ENCODE measurements at places on chromosomes 7 and 10. TPM values are rescaled to one million over a fixed set of nuclear protein-coding genes. Genes with fewer than 3 reads are reported as not detected.

GRCh38 chr10:66534866-66535265 lies 391.0 kb upstream of the LRRTM3 start:
- DNase-seq, result no peak

The SEPHS1 gene
- total RNA-seq, result 56.5 TPM

DNA sequence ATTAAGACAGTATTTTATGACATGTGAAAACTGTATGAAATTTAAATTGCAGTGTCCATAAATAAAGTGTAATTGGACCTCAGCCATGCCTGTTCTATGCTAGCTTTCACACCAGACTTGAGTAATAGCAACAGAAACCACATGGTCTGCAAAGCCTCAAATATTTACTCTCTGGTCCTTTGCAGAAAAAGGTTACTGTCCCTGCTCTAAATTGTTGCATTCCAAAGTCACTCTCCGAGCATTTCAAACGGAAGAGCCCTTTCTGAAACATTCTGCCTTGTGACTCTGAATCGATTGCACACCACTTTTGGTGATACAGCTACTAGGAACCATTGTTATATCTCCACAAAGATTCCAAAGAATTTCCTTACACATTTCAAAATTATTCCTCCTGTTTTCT lies 81.0 kb upstream of the STK17A start:
- DNase-seq, result peak; percentile 34

DNA sequence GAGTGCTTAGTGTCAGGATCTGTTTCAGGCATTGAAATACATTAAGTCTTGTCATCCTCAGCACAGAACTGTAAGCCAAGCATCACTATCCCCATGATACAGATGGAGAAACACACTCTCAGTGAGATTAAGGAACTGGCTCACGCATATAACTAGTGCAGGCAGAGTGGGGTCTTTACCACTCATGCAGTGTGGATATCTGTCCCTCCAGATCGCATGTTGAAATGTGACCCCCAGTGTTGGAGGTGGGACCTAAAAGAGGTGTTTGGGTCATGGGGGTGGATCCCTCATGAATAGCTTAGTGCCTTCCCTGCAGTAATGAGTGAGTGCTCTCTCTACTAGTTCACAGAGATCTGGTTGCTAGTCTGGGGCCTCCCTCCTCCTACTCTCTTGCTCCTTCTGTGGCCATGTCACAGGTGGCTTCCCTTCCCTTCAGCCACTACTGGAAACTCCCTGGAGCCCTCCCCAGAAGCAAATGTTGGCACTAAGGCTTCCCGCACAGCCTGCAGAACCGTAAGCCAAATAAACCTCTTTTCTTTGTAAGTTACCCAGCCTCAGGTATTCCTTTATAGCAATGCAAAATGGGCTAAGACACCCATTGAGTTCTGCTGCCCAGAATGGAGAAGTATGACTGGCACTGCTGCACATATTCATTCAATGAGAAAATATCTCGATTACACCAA lies 31.8 kb upstream of the MSMB start:
- no peak for DNase-seq

GRCh38 chr10:3723766-3724165 lies 61.2 kb downstream of the KLF6 start:
- DNase-seq, result no peak

DNA sequence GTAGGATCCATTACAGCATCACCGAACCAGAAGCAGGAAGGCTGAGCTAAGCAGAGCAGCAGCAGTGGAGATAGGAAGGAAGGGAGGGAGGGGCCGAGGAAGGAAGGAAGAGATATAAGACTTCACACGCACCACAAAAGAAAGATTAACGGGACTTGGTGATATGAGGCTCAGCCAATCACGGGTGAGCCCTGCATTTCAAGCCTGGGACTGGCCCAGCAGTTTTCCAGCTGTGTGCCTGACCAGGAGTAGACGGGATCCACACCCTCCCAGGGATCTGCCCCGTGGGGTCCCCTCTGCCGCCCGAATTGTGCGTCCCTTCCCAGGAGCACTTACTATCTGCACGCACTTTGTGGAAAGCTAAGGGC lies 16.2 kb downstream of the ATG9B start:
- no peak for DNase-seq

DNA sequence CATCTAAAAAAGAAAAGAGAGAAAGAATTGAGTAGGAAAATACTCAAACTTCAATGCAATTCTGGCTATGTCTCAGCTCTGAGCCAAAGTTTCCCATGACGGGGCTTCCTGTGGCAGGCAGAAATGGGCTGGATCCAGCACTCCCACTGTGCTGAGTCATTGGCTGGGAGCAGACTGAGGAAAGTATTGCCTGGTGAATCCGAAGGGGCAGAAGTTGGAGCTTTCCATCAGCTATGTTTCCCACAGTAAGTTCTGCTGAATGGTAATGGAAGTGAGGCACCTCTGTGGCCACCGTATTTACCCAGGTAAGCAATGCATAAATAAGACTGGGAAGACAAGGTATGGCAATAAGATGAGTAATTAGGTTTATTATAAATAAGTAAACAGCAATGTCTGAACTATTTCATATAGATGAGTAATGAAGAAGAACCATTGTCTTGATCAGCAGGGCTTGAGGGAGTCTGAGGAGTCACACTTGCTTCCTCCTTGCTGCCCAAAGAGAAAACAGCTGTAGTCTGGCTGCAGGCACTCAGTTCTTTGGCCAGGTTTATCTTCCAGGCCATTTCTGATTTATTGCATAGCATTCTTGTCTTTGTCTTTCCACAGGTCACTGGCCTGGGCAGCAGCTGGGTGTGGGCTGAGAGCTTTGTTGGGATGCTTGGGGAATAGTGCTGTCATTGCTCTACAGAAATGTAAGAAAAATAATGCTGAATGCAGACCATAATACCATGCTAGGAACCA lies 255.3 kb downstream of the DNAJB9 start:
- peak; percentile 7 for DNase-seq

- no peak for DNase-seq
Measured at GRCh38 chr7:138515001-138515528, 55.0 kb downstream of the TRIM24 start.

The RAPGEF5 gene
- total RNA-seq, result 83.7 TPM

All from tongue (tissue), 3 donors.